Activated naive CD8-positive, alpha-beta T cell treated with anti-CD3 and anti-CD28 coated beads, Interleukin-2, amount 10 ng/mL, durations not matched to agents 7 days and 5 days (primary cell): ENCODE measurements at places on chromosomes 7 and 10. TPM values are rescaled to one million over a fixed set of nuclear protein-coding genes. Genes with fewer than 3 reads are reported as not detected.

- no peak overlapping the region for H3K4me3 ChIP-seq
- no peak for DNase-seq
- H3K4me1 ChIP-seq: no peaks in the 10 kb centered on the region
- no peak overlapping the region for H3K27ac ChIP-seq
Observed at GRCh38 chr7:56447864-56448693, 331.9 kb upstream of the NUPR2 start.

Gene SH2D4B
- 0.14 TPM for total RNA-seq

Gene PLPP4
- not detected for total RNA-seq

- no peaks in the 10 kb centered on the region for H3K36me3 ChIP-seq
- no peak overlapping the region for H3K4me3 ChIP-seq
- no peaks in the 10 kb centered on the region for H3K4me1 ChIP-seq
- peaks cover 4% of the 10 kb centered on the region for H3K27me3 ChIP-seq
- no peak for DNase-seq
Observed at GRCh38 chr7:100406767-100407166, 21.7 kb downstream of the ZCWPW1 start.

Gene C10orf62
- not detected for total RNA-seq

DNA sequence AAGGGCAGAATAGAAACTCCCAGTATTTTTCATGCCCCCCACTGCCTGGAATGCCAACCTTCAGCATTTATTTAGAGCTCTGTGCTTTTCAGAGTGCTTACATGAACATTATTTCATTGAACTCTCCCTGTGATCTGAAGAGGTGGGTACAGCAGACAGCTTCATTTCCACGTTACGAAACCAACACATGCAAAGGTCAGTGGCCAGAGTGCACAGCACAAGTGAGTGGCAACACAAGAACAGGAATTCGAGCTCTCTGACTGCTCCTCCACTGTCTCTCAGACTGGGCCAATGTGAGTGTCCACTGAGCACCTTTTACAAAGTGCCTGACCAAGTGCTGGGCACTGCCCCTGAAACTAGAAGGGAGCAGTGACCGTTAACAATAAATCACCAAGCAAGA is 162.9 kb downstream of the GLI3 start:
- H3K27ac ChIP-seq: no peak overlapping the region
- DNase-seq: no peak
- no peaks in the 10 kb centered on the region for H3K27me3 ChIP-seq
- H3K36me3 ChIP-seq: no peaks in the 10 kb centered on the region
- H3K4me3 ChIP-seq: no peak overlapping the region
- no peaks in the 10 kb centered on the region for H3K4me1 ChIP-seq

DNA sequence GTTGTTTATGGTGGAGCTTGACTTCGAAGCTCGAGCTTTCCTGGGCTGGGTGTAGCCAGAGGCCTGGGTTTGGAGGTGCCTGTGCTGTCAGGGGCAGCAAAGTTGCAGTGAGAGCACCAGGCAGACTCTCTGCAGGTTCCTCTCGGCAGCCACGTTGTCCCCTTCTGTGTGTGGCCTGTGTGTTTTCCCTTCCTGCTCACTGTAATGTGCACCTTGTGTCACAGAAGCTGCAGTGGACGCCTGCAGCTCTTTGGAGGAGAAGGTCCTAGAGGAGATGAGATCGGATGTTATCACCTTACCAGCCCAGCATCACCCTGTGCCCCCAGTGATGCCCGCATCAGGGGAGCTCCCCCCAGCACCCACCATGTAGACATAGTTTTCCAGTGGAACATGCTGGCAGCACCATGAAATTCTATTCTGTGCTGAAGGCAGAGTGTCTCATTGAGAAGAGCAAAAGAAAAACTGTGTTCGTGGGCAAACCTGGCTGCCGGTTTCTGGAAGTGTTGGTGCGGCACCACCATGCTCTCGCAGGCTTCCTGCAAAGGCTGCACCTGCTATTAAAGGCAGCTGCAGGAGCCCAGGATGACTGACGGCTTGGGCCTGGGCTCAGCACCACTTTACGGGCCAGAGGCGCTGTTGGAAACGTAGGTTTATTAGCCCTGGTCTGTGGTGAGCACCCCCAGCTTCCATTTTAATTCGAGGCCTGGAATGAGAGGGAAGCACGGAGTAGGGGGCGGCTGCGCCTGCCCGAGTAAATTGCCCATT is 609.8 kb upstream of the FOXK1 start:
- H3K4me3 ChIP-seq: no peak overlapping the region
- H3K27ac ChIP-seq: no peak overlapping the region
- no peaks in the 10 kb centered on the region for H3K27me3 ChIP-seq
- DNase-seq: no peak
- H3K36me3 ChIP-seq: no peaks in the 10 kb centered on the region
- no peaks in the 10 kb centered on the region for H3K4me1 ChIP-seq

Gene HMX2
- total RNA-seq: not detected

GRCh38 chr7:29921404-29922010 is 68.1 kb downstream of the SCRN1 start:
- no peak for DNase-seq
- no peaks in the 10 kb centered on the region for H3K27me3 ChIP-seq
- no peaks in the 10 kb centered on the region for H3K36me3 ChIP-seq
- no peak overlapping the region for H3K4me3 ChIP-seq

- H3K4me3 ChIP-seq: no peak overlapping the region
- no peaks in the 10 kb centered on the region for H3K27me3 ChIP-seq
- peak overlapping the region; percentile 83 for H3K27ac ChIP-seq
- no peak for DNase-seq
- peaks cover 53% of the 10 kb centered on the region for H3K4me1 ChIP-seq
Observed at GRCh38 chr7:130927564-130927963, 193.6 kb upstream of the KLF14 start.

DNA sequence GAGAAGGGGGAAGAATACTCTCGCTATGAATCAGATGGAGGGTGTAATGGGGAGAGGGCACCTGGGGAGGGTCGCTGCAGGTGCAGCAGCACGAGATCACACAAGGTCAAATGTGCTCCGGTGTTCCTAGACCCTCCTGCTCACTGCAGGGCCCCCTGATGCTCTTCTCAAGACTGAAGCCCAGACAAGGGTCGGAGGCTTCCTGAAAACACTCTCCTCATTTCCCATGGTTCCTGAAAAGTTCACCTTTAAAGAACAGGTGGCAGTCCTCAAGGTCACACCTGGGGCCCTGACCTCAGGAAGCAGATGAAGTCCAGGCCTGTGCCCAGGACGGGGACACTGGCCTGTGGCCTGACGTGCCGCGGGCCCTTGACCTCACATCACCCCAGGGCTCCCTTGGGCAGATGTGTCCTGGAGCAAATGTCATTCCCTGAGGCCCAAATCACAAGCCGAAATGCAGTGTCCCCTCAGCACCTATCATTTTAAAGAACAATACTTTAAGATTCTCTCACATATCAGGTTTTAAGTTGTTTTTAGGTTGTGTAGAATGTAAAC is 289.8 kb downstream of the GLRX3 start:
- H3K4me1 ChIP-seq: no peaks in the 10 kb centered on the region
- no peak for DNase-seq
- H3K27ac ChIP-seq: no peak overlapping the region
- no peaks in the 10 kb centered on the region for H3K27me3 ChIP-seq
- no peak overlapping the region for H3K4me3 ChIP-seq

GRCh38 chr10:44459671-44460070 is 74.8 kb upstream of the CXCL12 start:
- no peaks in the 10 kb centered on the region for H3K27me3 ChIP-seq
- H3K4me3 ChIP-seq: no peak overlapping the region
- H3K4me1 ChIP-seq: no peaks in the 10 kb centered on the region
- DNase-seq: no peak
- H3K36me3 ChIP-seq: no peaks in the 10 kb centered on the region

DNA sequence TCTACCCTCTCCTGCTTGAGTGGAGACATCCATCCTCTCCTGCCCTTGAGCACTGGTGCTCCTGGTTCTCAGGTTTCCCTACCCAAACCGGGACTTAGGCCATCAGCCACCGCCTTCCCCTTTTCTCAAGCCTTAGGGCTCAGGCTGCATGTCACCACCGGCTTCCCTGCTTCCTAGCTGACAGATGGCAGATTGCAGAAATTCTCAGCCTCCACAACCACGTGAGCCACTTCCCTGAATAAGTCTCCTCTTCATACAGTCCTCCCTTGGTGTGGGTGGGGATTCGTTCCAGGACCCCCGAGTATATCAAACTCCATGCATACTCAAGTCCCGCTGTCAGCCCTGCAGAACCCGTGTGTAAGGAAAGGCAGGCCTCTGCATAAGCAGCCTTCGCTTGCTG is 203.5 kb upstream of the ZNF32 start:
- DNase-seq: no peak
- H3K27ac ChIP-seq: no peak overlapping the region
- no peaks in the 10 kb centered on the region for H3K36me3 ChIP-seq
- no peaks in the 10 kb centered on the region for H3K4me1 ChIP-seq
- peaks cover 3% of the 10 kb centered on the region for H3K27me3 ChIP-seq

DNA sequence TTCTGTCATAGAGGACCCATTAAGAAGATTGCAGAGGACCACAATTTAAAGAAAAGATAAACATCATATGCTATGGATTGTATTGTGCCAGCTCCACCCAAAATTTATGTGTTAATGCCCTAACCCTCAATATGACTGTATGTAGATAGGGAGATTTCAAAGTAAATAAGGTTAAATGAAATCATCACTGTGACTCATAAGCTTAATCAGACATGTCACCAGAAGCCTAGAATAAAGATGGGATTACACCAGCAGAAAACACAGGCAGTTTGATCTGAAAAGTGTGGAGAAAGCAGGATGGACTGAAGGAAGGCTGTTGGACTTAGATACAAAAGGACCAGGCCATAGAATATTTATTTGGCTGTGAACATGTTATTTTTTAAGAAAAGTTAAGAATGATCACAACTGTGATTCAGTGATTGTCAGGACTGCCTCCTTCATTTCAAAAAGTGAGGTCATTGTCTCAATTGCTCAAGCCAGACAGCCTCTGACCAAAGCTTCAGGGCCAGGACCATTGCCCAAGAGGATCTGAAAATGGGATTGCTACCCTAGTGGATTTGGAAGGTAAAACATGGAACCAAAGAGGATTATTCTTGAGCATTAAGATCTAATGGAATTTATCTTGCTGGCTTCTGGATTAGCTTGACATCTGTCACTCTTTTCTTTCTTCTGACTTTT is 270.8 kb upstream of the POM121L12 start:
- H3K27ac ChIP-seq: no peak overlapping the region
- no peak overlapping the region for H3K4me3 ChIP-seq
- no peaks in the 10 kb centered on the region for H3K36me3 ChIP-seq
- no peaks in the 10 kb centered on the region for H3K4me1 ChIP-seq
- DNase-seq: no peak

Gene INHBA
- total RNA-seq: not detected

Gene OPN4
- not detected for total RNA-seq
